ENCODE measurements at places on chromosomes 5 and 9.

GRCh38 chr5:139949710-139950109, 93.4 kb downstream of the NRG2 start:
- DNase-seq: no peak

DNA sequence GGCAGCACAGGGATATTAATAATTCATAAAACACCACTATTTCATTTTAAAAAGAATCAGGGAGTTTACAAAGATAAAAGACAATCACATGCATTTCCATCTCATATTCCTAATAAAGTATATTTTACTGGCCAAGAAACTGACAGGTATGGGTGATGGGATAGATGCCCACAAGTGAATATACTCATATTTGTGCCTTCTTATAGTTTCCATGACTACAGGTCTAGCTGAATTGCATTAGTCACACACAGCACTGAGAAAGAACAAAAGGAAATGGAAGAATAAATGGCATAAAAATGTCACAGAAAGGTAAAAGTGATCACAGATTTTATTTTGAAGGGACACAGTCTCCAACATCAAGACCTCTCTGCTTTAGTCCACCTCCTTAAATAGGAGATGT, 193.5 kb downstream of the PLK2 start:
- DNase-seq: no peak

GRCh38 chr9:14532456-14533115, 160.6 kb downstream of the ZDHHC21 start:
- DNase-seq: no peak

DNA sequence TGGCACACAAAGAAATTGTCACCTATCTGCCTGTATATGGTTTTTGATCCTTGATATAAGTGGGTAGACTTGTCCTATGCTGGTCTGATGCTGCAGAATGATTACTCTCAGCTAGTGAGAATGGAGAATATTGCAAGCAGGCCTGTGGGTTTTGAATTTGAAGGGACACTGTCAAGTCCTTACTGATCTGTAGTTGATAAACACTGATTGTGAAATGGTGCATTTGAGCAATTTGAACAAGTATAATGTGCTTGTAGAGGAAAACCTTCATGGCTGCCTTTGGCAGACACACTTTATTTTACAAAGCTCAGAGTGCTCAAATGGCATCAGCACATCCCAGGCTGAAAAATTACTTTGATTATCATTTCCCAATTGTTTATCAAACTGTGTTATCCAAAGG, 9.3 kb downstream of the ENTREP1 start:
- DNase-seq: no peak

GRCh38 chr9:79572032-79572607, 355 bp downstream of the TLE4 start:
- no peak for DNase-seq
